ENCODE measurements at places on chromosomes 2 and 18.

DNA sequence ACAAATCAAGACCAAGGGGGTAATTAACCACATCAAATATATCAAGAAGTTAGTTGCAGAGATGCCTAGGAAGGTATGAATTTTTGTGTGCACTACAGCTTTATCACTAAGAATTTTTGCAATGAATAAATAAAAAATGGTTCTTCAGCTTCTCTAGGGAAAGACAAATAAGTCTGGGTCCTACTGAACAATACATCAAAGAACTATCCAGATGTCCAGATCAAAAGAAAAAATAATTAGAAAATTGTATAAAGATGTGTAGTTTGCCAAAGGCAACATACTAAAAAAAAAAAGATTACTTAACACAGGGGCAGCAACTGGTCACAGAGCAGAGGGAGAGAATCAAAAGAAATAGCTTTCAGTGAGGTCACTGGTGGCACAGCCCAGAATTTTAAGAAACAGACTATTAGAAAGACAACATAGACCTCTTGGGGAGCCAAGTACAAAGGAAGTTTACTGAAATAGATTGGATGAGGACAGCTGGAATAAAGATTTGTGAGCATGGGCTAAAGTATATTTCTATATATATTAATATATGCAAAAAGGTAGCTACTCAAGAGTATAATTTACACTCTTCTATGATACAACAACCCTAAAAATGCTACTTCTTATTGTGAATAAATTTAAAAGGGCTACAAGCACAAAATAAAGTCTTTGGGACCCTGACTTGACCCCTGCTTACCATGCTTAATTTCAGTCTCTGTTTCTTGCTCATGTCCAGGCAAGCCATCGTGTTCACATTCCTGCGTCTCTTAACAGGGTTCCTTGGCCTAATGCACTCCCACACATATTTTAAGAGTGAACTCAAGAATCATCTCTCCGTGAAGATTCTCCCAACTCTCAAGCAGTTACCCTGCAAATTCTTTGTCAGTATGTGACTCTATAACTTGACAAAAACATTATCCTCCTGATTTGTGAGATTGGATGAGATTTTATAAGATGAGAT, 99.0 kb upstream of the GRB14 start:
- DNase-seq: no peak

GRCh38 chr2:8478471-8478793, 203.4 kb upstream of the ID2 start:
- no peak for DNase-seq

DNA sequence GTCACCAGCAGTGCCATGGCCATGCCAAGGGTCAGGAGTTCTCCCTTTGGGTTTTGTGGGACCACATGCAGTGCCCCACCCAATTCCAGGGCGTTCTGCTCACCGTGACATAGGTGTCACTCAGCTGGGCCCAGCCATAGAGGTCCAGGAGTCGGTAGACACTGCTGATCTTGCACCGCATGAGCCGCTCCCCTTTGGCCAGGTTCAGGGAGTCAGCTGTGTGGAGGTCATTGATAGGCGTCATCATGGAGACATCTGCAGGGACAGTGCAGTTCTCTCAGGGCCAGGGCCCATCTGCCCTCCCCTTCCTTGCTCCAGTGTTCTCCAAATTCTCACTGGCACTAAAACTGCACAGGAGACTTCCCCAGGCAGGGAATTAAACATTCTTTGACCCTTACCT, 71.9 kb downstream of the ADD2 start:
- no peak for DNase-seq

GRCh38 chr2:84846741-84847142, 34.1 kb downstream of the TRABD2A start:
- no peak for DNase-seq

GRCh38 chr18:38174594-38174993, 609.0 kb upstream of the CELF4 start:
- DNase-seq: no peak

GRCh38 chr18:79616651-79617510, 62.7 kb upstream of the CTDP1 start:
- DNase-seq: no peak

DNA sequence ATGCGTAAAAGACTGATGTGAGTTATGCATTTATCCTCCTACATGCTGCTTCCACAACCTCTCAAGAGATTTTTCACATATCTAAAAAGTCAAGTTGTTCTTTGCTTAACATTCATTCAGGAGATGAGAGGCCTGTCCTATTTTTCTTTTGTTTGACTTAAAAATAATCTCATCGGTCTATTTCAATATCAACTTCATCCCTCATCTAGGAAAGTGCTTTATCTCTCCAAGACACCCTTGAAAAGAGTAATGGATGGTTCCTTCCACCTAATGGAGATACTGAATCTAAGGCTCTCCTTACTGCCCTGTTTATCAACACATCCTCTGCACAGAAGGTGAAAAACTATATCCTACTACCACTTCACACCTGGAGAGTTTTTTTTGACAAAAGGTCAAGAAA, 2.4 kb downstream of the NFE2L2 start:
- no peak for DNase-seq

DNA sequence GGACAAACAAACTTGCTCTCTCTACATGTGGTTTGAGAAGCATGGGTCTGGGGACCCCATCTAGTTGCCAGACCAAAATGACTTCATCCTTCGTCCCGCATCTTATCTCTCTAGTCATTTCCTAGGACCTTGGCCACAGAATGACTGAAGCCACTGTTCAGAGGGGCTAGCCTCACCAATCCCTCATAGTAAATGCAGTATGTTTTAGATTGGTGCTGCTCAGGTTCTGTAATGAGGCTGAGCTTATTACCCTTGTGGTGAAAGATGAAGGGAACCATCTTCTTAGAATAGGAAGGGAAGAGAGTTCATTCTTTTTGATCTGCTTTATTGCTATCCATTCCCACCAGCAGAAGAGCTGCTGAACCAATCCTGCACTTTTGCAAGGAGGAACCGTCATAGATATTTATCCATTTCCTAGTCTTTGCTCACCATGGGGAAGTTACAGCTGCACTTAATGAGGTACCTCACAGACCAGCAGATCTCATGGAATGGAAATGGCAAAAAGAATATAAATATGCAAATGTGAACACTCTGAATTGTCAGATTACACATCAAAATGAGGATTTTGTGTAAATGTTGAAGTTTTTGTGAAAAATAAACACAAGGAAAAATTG, 436.7 kb downstream of the LPIN1 start:
- DNase-seq: peak; percentile 48

DNA sequence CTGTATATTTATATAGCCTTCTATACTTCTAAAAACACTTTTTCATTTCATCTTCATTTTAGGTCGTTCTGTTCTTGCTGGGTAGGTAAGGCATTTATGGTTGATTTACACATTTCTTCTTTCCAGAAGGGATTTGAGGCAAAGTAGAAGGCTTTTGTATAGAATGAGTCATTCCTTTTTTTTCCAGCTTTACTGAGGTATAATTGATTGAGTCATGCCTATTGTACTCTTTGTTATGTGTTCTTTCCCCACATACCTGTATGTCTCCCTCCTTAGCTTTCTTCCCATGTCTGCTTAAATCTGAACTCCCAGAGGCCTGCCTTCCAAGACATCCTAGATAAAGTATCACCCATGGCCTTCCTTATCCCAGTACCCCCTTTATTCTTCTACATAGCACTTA, 4.8 kb upstream of the CDC42EP3 start:
- peak; percentile 48 for DNase-seq

DNA sequence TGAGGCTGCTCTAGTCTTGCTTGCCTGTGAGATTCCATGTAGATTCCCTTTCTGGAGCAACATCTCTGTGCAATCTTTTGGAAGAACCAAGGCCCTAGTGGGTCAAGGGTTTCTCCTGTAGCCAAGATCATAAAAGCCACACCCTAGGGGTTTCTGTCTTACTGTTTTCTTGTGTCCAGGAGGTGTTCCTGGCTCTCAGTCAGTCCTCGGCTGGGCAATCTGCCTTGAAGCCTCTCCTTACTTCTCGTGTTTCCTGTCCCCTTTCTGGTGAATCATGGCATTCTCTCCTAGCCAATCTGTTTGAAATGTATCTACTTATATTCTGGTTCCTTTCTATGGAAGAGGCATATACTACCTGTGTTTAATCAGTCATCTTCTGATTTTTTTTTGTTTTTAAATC, 484.8 kb upstream of the UBE2E3 start:
- no peak for DNase-seq

DNA sequence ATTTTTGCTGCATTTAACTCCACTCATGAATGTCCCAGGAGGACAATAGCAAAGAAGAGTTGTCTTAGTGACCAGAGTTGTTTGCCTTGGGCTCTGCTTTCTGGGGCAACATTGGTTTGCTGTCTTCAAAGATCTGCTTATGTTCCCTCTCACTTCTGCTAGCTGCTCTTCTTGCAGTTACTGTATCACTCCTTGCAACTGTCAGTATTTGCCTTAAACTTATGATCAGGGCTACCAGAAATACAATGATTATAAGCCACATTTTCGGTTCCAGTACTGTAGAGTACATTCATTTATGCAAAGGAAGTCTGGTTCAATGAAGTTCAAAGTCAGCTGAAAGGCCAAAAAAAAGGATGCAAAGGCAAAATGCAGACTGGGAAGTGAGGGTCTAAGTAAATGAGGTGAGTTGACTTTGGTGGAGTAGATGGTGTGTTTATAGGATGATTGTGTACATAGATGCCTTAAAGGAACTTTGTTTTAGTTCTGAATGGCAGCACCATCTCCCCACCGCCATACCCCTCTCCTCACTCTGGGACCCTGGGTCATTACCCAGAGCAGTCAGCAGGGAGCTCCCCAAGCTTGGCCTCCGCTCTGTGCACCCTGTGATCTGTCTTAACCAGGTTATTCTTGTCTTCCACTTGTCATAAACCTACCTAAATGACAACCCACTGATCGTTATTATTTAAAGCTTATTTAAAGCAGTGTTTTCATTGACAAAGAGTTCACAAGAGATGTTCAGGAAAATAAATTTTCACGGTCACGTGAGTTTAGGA, 236.0 kb downstream of the DOK6 start:
- peak; percentile 5 for DNase-seq

Data from NB4 (cell line).